ENCODE measurements at places on chromosomes 16 and 17.

- no peak for DNase-seq
Observed at GRCh38 chr16:75296606-75297005, 45.2 kb upstream of the BCAR1 start.

GRCh38 chr16:67350324-67350723 lies 23.7 kb downstream of the LRRC36 start:
- DNase-seq, result no peak

DNA sequence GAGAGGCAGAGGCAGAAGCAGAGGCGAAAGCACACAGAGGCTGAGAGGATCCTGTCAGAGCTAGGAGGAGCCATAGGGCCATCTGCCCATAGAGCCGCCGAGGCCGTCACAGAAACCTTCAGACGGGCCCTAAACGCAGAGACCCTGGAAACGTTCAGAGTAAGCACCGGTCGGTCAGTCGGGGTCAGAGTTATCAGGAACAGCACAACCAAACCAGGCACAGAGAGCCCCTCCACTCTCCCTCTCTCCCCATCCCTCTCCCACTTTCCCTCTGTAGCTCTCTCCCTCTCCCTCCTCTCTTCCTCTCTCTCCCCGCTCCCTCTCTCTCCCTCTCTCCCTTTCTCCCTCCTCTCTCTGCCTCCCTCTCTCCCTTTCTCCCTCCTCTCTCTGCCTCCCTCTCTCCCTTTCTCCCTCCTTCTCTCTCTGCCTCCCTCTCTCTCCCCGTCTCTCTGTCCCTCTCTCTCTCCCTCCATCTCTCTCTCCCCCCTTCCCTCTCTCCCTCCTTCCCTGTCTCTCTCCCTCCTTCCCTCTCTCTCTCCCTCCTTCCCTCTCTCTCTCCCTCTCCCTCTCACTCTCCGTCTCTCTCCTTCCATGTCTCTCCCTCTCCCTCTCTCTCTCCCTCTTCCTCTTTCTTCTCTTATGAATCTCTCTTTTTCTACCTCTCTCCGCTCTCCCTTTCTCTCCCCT lies 138.9 kb downstream of the C16orf95 start:
- DNase-seq, result no peak

DNA sequence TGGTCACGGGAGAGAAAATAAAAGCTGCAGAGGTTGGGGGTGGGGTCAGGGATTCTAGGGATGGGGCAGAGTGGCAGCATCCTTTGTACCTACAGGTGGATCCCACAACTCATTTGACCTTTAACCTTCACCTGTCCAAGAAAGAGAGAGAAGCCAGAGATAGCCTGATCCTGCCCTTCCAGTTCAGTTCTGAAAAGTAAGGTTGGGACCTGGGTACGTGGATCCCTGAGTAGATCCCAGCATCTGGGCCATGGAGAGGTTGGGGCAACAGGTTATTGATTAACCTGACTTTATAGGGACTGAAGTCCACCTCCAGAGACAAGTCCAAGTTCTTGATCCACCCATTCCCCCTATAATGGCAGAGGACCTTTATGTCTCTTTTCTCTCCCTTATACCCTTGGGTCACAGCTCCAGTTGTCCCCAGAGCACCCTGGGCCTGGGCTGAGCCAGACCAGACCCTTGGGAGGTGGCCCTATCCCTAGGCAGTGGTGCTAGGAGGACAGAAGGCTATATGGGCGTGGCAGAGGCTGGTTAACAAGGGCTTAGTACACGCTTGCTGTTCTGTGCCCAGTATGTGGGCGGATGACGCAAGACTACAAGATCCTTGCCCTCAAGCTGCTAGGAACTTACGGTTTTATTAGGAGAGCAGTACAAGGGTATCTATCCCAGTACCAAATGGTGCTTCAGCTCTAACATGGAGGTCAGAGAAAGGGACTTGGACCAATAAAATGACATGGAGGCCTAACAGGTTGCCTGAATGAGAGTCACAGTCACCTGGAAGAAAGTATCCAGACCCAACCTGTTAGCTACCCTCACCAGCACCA lies 3.3 kb downstream of the CLDN7 start:
- DNase-seq, result no peak

- peak; percentile 94 for DNase-seq
Observed at GRCh38 chr17:1229349-1229899, 40.8 kb upstream of the BHLHA9 start.

DNA sequence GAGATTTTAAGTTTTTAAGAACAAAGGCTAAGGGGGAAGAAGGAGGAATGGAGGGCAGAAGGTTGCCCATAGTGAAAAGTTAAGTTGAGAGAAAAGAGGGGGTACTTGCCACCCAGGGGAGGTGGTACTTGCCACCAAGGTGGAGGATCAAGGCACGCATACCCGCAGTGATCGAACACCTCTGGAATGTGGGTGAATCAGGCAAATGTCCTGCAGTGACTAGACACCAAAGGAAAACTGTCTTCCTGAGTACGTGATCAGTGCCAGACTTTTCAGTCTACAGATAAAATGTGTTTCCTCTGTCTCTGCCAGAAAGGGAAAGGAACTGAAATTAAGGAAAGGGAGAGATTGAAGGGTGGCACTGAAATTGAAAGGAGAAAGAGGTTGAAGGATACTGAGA lies 2285.3 kb downstream of the TP53TG3F start:
- no peak for DNase-seq

DNA sequence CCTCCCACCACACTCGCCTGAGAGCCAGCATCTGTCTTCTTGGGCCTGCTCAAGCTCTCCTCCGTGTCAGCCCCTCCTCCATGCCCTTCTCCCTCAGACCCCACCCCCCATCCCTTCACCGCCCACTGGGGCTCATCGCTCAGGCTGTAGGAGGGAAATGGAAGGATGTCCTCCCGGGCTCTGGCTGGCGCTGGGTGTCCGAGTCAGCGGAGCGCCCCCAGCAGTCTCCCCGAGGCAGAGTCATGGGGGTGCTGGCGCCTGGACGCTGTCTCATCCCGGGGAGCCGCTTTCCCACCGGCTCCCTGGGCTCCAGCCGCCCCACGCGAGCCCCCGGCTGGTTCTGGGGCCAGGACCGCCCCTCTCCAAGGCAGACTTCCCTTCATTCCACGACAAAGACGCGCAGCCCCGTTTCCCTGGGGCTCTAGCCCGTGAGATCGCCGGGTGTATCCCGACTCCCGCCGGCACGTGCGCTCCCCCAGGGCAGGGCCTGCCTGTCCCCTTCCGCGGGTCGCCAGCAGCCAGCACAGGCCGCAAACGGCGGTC lies 428 bp upstream of the ANTKMT start:
- peak; percentile 57 for DNase-seq

DNA sequence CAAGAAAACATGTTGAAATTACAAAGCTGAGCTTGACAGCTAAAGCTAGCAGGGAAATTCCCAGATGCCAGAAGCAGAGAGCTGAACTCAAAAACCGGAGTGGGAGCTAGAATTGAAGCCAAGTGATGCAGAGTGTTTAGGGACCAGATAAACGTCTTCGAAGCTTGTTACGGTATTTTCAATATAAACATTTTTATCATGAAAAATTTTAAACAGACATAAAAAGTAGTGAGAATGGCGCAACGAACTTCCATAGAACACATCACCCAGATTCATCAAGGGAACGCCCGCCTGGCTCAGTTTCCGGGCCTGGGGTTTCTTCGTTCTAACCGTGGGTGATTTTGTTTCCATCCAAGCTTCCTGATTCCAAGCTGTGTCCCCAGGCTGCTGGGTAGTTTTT lies 18.1 kb downstream of the SPNS2 start:
- DNase-seq, result no peak

DNA sequence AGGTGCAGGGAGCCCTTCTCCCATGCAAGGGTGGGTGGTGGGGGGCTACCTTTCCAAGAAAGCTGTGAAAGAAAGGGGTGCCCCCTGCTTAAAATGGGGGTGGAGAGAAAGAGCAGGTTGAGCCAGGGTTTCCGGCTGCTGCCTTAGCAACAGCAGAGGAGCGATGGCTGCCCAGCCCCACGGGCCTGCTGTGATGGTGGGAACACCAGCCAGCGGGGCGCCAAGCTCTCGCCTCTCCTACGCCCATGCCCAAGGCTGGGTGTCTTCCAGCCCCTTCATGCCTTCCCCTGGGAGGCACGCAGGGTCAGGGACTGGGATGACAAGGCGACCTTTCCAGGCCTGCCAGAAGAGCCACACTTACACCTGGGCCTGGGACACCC lies 3.0 kb downstream of the FMNL1 start:
- no peak for DNase-seq

- no peak for DNase-seq
Observed at GRCh38 chr16:31107465-31107867, 720 bp upstream of the BCKDK start.

DNA sequence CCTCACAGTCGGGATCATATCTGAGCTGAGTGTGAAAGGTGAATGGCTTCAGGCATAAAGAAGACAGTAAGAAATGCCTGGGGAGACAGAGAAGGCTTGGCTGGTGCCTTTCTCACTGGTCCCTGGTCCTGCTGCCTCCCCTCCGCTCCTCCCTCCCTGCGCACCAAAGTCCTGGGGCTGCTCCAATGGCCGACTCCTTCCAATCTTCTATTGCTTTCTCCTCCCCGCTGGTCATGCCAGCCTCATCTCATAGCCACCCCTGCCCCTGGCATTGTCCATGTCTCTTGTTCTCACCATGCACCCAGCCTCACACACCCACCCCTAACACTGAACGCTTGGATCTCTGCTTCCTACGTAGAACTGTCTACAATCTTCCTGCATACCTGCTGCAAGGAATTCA lies 18.0 kb downstream of the TLE7 start:
- no peak for DNase-seq

DNA sequence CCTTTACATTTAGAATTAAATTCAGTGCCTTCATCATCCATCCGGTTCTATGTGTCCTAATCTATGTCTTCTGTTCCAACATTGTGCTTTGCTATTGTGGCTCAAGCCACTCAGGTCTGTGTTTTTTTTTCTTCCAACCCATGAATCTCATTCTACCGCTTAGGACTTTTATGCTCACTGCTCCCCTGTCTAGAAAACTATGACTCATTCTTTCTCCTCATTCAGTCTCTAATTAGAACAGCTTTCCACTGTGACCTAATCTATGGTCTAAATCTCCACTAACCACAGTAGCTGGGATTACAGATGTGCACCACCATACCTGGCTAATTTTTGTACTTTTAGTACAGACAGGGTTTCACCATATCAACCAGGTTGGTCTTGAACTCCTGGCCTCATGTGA lies 418.7 kb downstream of the KCNJ2 start:
- no peak for DNase-seq

GRCh38 chr16:50495673-50496072 lies 52.5 kb upstream of the NKD1 start:
- DNase-seq, result no peak

DNA sequence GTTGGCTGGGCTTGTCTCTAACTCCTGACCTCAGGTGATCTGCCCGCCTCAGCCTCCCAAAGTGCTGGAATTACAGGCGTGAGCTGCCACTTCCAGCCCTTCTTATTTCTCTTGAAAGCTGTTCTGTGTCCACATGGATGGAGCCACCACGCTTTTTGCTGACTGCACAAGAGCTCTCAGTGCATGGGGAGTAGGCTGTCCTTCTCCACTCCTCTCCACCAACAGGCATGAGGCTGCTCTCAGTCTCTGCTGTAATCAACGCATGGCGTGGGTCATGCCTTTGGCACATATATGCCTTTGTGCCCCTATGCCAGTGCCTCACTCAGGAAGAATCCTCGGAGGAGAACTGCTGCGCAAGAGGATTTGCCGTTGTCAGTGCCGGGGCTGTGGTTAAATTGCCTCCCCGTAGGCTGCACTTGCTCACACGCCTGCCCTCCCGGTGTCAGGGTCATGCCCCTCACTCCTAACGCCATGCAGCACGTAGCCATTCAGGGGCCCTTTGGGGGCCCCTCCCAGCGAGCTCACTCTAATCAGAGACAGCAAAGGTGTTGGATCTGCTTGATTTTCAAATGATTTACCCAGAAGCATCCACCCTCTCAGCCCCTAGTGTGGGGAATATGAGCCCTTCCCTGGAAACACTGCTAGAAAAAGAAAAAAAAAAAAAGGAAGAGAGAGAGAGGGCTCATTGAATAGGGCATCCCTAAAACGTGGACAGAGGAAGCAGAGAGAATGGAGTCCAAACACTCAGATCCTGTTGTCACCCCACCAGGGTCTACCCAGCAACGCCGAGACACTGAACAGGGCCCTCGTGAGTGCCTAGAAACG lies 47.5 kb upstream of the ZCCHC14 start:
- no peak for DNase-seq

- no peak for DNase-seq
Observed at GRCh38 chr16:2663553-2664546, 18.5 kb upstream of the KCTD5 start.

GRCh38 chr17:78769196-78769773 lies 12.8 kb downstream of the CYTH1 start:
- no peak for DNase-seq

DNA sequence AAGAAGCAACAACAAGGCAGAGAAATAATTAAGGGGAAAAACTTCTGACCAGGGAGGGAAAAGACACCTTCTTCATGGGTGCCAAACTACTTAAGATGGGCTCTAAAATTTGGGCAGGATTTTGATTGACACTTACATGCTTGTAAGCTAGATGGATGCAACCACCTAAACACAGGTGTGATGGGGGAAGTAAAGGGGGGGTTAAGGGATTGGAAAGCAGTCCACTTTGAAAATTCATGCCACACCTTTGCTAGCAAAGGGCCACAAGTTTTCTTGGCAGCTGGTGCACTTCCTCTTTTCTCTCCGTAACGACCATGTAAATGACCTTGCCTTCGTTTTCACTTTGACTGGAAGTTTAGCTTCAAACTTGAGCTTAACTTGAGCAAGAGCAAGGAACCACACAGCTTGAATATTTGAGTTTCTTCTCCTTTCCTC lies 14.3 kb upstream of the PRKAR1A start:
- peak; percentile 69 for DNase-seq

DNA sequence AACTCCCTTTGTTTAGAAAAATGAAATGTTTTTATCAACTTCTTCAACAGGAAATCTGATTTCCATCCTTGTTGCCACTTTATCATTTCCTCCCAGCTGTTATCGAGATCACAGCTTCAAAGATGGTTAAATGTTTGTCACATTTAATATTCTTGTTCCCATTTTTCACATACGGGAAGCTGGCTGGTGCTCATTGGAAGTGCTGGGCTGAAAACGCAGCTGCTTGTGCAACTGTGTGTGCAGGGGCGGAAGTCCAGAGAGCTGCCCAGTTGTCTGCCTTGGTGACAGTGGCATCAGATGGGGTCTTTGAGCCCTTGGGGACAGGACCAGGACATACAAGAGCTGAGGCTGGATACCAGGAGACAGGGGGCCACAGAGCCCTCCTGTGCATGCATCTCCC lies 549.2 kb upstream of the CDH11 start:
- no peak for DNase-seq

DNA sequence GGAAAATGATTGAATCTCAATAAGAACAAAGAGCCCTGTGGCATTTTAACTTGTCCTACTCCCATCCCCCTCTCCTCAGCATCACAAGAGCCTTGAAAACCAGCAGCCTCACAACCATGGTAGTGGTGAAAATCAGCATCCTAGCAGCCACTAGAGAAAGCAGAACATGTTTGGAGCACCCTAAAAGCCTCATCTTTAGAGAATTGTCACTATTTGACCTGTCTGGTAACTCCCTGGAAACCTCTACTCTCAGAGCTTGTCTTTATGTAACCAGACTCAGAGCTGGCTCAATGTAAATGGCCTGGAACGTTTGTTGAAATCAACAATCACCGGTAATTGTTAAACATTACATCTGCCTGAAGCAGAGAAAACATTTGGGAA lies 70.8 kb downstream of the MMD start:
- DNase-seq, result no peak
